ENCODE measurements at places on chromosomes 3 and 15.
A peak's percentile ranks its signal among the peaks of the same experiment; 100 is the strongest.

GRCh38 chr3:63192248-63192647, 85.9 kb upstream of the SYNPR start:
- DNase-seq, result no peak

DNA sequence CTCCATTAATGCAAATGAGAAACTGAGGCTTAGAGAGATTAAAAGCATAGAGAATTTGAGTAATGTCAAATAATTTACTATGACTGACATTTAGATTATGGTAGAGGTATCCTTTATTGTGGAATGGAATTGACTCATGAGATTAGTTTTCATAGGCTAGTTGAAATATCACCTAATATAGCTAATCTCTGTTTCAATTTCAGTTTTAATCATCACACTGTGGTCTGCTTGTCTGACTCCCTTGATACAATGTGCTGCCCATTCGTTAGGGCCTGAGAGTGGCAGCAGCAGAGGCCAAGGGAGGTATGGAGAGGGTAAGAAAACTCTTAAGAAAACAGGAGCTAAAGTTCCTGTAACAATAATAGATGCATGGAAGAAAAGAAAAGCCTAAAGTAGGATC, 13.2 kb upstream of the ZBTB20 start:
- DNase-seq, result no peak

DNA sequence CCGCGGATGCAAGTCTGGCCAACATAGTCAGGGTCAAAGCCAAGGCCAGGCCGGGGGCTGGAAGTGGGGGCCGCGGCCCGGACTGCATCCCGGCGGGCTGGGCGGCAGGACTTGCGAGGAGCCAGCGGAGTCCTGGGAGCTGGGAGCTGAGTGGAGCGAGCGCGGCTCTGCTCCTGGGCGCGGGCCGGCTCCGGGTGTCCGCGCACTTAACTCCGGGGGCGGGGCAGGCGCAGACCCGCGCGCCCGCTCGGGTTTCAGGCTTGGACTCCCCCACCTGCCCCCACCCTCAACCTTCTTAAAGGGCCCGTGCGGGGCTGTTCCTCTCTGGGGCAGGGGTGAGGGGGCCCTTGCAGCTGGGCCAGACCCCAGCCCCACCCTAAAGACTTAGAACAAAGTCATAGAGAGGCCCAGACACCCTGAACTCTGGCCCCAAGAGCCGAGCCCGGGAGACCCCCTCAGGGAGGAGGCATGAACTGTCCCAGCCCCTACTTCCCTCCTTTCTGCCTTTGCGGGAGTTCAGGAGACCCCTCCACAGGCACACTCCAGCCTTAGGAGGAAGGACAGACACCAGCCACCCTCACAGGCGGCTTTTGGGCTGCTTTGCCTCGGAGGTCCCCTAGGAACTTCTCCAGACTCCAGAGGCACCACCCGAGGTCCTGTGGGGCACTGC, at the start of gene CSPG4:
TSS of gene CSPG4 (minus strand) at position 181 of the 670 bp plus-strand sequence. CDS start at position 88, 93 bp downstream.
- no peak for DNase-seq

GRCh38 chr15:60356832-60357231, 41.0 kb downstream of the ANXA2 start:
- no peak for DNase-seq

GRCh38 chr15:43511012-43511885, 6.2 kb upstream of the MAP1A start:
- DNase-seq, result no peak

DNA sequence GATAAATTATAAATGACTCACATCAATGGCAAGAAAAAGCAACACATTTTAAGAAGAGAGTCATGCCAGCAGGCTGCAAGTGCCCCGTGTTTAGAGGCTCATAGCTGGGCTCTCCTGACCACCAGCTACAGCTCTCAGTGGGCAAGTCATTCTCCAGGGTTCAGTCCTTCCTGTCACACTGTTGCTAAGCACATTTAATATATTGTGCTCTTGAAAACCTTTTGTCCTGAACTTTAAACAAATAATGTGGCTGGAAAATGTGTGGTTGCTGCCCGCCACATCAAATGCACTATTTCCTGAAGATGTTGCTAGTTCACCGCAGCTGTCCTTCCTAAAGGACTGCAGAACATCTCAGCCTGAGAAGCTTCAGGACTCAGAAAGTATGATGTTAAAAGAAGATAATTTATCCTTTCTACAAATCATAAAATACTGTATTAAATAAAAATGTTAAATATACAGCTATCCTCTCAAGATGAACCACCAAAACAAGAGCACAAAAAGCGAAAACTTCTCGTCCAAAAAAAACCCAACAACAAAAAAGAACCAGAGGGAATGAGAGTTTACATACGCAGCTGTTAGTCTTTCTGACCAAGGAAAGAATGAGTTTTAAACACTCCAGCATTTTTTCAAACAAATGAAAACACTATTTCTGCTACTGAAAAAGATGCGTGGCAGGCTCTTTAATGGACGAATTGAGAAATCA, 951 bp downstream of the TARS3 start:
- DNase-seq, result peak; percentile 6

GRCh38 chr3:184323696-184324095, 9.3 kb downstream of the EIF4G1 start:
- DNase-seq, result no peak
